ENCODE measurements at places on chromosomes 4 and X. TPM values are rescaled to one million over a fixed set of nuclear protein-coding genes. Genes with fewer than 3 reads are reported as not detected.

Gene CFAP99
- 0.09 TPM for polyA plus RNA-seq

Gene COX7B2
- polyA plus RNA-seq, result not detected

Gene SEC31A
- 67.8 TPM for polyA plus RNA-seq

Gene UCP1
- polyA plus RNA-seq, result not detected

Gene FRG2
- polyA plus RNA-seq, result not detected

Gene ERAS
- polyA plus RNA-seq, result not detected

Gene DLG3
- polyA plus RNA-seq, result 3.2 TPM

Gene SNX12
- 78.4 TPM for polyA plus RNA-seq

Gene TGIF2LX
- polyA plus RNA-seq, result not detected

DNA sequence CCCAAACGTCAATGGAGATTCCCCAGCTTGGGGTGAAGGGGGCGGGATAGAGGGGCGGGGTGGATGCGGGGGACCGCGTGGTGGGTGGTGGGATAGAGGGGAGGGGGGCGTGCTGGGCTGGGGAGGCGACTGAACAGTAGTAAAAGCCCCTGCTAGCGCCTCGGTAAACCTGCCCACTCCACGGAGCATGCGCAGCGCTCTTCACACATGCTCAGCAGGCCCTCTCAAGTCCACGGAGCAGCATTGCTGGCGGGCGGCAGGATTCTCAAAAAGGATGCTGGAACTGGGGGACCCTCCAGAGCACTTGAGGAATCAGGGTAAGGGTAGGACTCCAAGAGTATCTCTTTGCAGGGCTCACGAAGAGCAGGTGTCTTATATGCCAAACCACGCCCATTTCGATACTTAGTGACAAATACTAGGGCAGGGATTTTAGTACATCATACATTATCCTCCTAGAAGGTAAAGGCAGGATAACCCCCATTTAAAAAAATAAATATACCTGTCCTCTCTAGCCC is 378 bp upstream of the RPS6KA6 start:
- DNase-seq, result peak; percentile 48

- DNase-seq, result no peak
Observed at GRCh38 chr4:109155682-109156283, 146.7 kb downstream of the COL25A1 start.

GRCh38 chr4:113586072-113586471 is 175.5 kb downstream of the CAMK2D start:
- DNase-seq, result no peak

DNA sequence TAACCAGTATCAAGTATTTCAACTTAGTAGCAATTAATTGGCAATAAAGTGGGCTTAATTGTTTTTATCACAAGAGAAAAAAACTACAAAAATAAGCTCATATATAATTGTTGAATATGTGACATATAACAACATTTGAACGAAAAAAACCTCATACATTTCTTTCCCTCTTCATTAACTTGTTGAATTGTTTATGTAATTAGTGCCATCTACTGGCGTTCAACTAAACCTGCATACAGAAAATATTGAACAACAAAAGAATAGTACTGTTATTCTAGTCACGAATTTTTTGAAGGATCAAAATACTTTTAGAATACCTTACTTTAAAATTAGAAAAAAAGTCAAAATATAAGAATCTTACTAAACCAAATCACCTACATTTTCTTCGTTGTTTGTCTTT is 586.5 kb upstream of the FTHL17 start:
- DNase-seq, result no peak

DNA sequence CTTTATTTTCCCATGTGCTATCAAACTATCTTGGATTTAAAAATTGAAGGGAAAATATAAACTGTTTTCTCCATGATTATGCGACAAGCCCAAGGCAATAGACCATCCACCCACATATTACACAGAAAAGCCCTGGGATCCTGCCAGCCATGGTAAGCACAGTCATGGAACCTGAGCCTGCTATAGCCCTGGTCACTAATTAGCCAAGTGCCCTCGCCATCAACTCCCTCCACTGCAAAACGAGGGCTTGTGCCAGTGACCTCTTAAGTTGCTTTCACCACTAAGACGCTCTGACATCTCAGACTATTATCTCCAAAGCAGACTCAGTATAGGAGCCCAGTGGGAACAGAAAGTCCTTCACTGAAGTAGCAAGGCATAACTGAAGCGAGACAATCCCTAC is 69.2 kb downstream of the NLGN4X start:
- DNase-seq, result no peak

GRCh38 chrX:40199704-40200103 is 101.9 kb upstream of the BCOR start:
- no peak for DNase-seq

DNA sequence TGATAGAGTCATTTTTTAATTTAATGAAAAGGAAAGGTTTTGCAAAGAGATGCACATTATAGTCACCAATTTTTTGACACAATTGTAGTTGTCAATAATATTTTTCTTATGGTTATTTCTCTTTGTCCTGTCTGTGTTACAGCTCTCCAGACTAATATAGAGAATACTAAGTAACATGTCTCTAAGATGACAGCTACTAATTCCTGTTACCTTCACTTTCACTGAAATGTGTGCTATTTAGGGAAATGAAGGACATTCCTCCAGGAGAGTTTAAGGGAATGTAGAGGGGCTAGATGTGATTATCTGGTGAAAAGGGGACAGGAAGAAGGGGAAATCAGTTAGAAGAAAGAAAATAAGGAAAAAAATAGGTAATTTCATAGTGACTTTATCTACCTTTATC is 1.4 kb downstream of the KLHL5 start:
- no peak for DNase-seq

DNA sequence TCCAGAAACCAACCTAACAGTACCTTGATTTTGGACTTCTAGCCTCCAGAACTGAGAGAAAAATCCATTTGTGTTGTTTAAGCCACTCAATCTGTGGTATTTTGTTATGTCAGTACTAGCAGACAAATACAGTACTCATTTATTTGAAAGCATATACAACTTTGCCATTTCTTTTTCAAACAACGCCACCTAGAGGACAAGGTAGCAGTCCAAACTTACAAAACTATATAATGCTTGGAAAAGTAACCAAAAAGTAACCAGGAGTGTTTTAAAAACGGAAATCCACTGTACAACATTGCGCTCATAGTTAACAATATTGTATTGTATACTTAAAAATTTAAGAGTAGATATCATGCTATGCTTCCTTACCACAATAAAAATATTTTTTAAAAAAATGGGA is 37.0 kb upstream of the FGF13 start:
- peak; percentile 3 for DNase-seq

DNA sequence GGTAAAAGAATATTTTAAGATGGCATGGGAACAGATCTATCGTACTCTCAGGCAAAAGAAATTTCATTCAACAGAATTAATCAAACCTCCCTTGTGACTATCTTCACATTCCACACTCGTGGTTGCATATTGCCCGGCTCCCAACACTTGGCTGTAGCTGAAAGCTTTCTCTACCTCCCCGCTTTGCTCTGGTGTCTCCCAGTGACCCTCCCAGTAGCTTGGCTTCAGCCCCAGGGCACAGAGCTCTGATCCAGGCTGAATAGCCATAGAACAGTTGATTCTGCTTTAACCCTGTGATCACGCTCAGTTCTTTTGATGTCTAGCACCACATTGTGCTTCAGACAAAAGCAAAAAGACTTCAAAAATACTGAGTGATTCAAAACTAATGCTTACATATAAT is 24.6 kb downstream of the SLC7A11 start:
- DNase-seq, result no peak

DNA sequence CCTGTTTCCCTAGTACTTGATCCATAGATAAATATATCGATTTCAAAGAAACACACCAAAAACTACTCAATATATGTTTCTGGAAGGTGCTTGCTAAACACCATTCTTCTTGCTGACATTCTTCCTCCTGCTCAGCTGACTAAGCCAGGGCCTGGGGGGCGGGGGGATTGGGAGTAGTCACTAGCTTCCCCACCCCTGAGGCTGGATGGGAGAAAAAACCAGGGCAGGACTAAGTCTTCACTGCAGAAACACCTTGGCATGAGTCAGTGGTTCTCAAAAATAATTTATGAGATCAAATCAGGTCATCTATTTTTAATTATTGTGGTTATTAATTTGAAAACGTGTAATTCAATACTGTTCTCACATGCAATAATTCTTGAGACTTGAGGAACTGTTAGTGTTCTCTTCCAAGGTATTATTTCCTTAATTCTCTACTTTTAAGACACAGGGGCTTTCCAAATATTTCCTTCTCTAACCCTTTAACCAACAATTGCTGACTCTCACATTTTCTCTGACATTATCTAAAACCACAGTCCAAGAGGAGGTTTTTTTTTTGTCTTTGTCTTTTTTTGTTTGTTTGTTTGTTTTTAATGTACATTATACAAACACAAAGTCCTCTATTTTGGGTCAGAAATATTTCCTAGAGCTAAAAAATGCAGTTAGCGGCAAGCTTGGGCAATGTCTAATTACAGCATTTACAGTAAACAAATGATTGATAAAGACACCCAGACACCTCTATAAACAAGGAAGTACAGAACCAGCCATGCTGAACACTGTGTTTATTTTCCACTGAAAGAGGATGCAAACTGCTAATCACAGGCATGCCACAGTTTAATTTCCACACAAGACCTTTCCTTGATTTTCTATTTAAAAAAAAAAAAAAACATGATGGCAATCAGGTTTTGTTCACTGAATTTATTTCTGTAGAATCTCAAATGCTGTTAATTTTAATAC is 120.3 kb upstream of the USP9X start:
- no peak for DNase-seq

DNA sequence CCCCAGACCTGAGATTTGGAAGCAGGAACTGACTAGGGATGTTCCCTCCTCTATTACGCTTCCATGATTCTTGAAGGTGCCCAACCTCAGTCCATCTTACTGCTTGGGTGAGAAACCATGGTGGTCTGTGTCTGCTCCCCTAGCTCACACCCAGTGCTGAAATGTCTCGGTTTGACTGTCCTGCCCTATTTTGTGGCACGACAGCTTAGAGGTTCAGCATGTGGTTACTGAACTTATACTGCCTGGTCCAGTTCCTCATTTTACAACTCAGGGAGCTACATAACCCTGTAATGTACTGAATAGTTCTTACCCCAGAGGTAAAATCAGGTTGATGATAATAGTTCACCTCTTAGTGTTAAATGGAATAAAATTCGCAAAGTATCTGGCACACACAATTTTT is 203.1 kb downstream of the RBM46 start:
- no peak for DNase-seq

GRCh38 chrX:138020941-138021340 is 455.0 kb downstream of the ZIC3 start:
- DNase-seq, result no peak

- DNase-seq, result no peak
Observed at GRCh38 chr4:92012899-92013867, 290.6 kb upstream of the GRID2 start.

- no peak for DNase-seq
Observed at GRCh38 chrX:2536974-2537373, 36.2 kb upstream of the DHRSX start.

DNA sequence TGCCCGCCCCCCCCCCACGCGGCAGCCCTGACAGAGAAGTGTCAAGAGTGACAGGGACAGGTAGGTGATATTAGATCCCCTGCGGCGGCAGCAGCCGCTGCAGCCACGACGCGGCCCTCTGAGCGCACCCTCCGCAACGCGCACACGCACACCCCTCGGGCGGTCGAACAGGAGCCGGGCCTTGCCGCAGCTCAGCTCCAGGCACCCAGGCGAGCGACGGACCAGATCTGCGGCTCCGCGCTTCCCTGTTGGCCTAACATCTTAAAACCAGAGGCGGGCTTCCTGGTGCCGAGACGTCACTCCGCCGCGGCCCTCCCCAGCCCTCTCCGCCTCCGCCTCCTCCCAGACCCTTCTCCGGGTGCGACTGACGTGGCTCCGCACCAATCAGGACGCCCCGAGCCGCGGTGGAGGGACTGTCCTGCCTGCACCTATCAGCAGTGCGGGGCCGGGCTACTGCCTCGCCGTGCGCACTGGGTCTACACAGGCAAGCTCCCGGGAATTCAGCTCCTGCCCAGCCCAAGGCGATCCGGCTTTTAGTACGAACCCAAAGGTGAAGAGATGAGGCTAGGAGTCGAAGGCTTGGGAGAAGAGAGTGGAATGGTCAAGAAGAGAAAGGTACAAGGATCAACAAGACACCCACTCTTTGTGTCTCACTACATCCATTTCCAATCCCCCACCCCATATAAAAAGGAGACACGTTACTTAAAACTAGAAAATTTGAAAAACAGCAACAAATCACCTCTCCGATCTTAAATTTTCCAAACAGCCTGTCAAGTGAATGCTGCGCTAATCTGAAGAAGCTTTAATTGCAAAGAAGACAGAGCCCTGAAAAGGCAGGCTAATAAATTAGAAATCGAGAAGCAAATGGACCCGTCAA is at the start of gene PITX2:
PITX2 (minus strand) TSS at position 237 of the 877 bp plus-strand sequence. CDS start 617 bp downstream, outside the sequence.
- DNase-seq, result no peak

GRCh38 chr4:133355633-133356032 is 206.5 kb downstream of the PCDH10 start:
- no peak for DNase-seq

GRCh38 chrX:87397103-87397886 is 120.3 kb upstream of the KLHL4 start:
- DNase-seq, result no peak

- DNase-seq, result no peak
Observed at GRCh38 chrX:14591976-14592375, 62.6 kb downstream of the GLRA2 start.

GRCh38 chr4:149836546-149836945 is 20.9 kb upstream of the IQCM start:
- DNase-seq, result no peak

GRCh38 chrX:44042751-44043150 is 69.6 kb upstream of the NDP start:
- no peak for DNase-seq

GRCh38 chr4:12689457-12689856 is 794.7 kb downstream of the RAB28 start:
- no peak for DNase-seq

GRCh38 chrX:34849371-34849770 is 93.2 kb upstream of the FAM47B start:
- DNase-seq, result no peak

DNA sequence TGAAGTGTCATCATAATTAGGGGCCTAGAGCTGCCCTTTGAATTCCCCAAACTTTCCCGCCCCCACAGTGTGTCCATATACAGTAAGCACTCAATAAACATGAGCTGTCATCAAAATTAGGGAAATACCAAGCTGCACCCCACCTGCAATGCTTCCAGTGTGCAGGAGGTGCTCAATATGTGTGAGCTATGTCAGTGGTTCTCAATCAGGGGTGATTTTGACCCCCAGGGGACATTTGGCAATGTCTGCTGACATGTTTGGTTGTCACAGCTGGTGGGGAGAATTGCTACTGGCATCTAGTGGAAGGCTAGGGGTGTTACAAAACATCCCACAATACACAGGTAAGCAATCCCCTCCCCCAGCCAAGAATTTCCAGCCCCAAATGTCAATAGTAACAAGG is 748 bp downstream of the CFP start:
- no peak for DNase-seq

DNA sequence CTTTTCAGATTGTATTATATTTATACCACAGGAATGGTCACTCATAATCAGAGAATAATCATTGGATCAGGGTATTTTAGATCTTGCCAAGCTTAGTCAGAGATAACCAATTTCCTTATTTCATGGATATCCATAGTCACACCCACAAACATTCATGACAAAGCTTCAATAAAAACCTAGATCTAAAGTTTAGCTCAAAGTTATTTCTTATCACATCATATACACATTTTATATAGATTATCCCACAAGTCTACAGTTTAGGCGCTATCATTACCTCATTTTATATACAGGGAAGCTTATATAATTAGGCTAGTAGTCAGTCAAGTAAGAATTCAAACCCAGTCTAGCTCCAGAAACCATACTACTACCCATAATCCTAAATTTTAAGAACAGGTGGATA is 82.3 kb downstream of the SLC10A7 start:
- no peak for DNase-seq
